Neural crest cell (in vitro differentiated cells): ENCODE measurements at places on chromosomes 5 and 9. TPM values are rescaled to one million over a fixed set of nuclear protein-coding genes. Genes with fewer than 3 reads are reported as not detected.

PCDHB11 gene
- total RNA-seq = 2.7 and 3.6 TPM in 2 replicates

GRCh38 chr9:122364117-122364782 is 6.6 kb upstream of the PTGS1 start:
- H3K27me3 ChIP-seq = peaks cover 7% of the 10 kb centered on the region
- H3K4me1 ChIP-seq = no peaks in the 10 kb centered on the region
- no peak overlapping the region for H3K4me3 ChIP-seq
- no peak for DNase-seq

CDKN2B-AS1 gene
- 0.21 TPM in 1 of 2 replicates, not detected in the other for total RNA-seq

DNA sequence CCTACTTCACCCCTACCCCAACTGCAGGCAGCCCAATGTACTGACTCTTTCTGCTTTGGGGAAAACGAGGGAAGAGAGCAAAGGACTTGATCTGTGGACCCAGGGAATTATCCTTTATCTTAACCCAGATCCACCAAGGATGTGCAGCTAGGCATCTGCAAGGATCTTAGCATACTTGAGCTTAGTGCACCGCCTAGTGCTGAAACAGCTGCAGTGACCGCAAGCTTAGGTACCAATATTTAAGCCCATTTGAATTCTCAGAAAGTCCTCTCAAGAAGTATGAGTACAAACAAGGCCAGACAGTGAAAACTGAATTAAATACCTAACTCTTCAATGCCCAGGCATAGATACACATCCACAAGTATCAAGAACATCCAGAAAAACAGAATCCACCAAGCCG is 576.7 kb upstream of the ADAMTS16 start:
- peaks cover 8% of the 10 kb centered on the region for H3K36me3 ChIP-seq
- H3K27ac ChIP-seq = no peak overlapping the region
- no peaks in the 10 kb centered on the region for H3K27me3 ChIP-seq
- H3K4me1 ChIP-seq = no peaks in the 10 kb centered on the region

DMGDH gene
- not detected in 2 replicates for total RNA-seq

- H3K4me1 ChIP-seq = no peaks in the 10 kb centered on the region
- no peaks in the 10 kb centered on the region for H3K36me3 ChIP-seq
- H3K27ac ChIP-seq = no peak overlapping the region
- DNase-seq = no peak
Measured at GRCh38 chr5:75678155-75678554, 39.1 kb downstream of the POC5 start.

DNA sequence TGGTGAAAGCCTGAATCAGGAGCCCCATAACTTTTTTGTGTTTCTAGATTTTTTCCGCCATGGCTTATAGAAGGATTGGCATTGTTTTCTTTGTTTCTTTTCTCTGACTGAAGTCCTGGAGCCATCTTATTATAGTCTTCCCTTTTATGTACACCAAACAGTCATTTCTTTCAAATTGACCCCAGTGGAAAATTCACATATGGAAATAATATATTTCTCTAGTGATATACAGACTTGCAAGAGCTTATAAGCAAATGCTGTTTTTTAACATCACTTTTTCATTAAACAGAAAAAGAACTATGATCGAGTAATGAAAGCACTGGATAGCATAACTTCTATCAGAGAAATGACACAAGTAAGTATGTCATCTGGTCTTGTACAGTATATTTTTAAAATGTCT is 155.6 kb downstream of the PARP8 start:
- peaks cover 16% of the 10 kb centered on the region for H3K36me3 ChIP-seq
- no peaks in the 10 kb centered on the region for H3K27me3 ChIP-seq
- DNase-seq = no peak
- no peak overlapping the region for H3K27ac ChIP-seq
- H3K4me3 ChIP-seq = no peak overlapping the region

GRCh38 chr5:79806741-79807140 is 117.1 kb downstream of the CMYA5 start:
- peaks cover 15% of the 10 kb centered on the region for H3K4me1 ChIP-seq
- H3K36me3 ChIP-seq = no peaks in the 10 kb centered on the region
- DNase-seq = peak; percentile 6
- no peaks in the 10 kb centered on the region for H3K27me3 ChIP-seq
- peak overlapping the region; percentile 91 for H3K27ac ChIP-seq
- no peak overlapping the region for H3K4me3 ChIP-seq

PCDHA1 gene
- total RNA-seq = 0.07 TPM in 1 of 2 replicates, not detected in the other

SGCD gene
- total RNA-seq = 0.25 and 0.33 TPM in 2 replicates

DBH gene
- total RNA-seq = 0.59 and 0.75 TPM in 2 replicates

C5orf52 gene
- not detected in 2 replicates for total RNA-seq

GRCh38 chr9:92952906-92953610 is 5.7 kb downstream of the FGD3 start:
- DNase-seq = no peak
- peaks cover 21% of the 10 kb centered on the region for H3K4me1 ChIP-seq
- H3K27me3 ChIP-seq = no peaks in the 10 kb centered on the region
- peak overlapping the region; percentile 71 for H3K27ac ChIP-seq

DNA sequence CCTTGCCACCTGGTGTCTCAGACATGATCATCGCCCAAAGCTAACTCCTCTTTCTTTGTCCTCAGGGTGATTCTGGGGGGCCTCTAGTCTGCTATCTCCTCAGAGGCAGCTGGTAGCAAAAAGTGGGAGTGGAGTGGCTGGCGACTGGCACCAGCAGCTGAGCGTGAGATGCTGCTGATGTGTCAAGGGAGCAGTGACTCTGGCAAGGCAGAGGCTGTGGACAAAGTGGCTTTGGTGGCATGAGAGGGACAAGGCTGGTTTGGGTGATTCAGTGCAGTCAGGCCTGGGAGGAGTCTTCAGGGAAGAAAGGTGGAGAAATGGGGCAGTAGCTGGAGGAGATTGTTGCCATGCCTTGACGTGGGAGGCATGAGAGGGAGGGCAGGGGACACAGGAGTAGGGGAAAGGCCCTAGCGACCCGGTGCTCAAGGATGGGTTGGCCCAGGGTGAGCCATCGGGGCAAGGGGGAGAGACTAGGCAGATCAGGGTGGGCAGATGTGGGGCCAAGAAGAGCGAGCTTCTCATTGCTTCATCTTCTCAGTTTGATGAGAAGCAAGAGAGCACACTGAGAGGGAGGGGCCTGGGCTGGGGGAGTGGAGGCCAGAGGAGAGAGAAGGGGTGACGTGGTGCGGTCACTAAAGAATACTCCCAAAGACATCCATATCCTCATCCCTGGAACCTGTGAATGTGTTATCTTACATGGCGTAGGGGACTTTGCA is 64.2 kb upstream of the SPTLC1 start:
- no peaks in the 10 kb centered on the region for H3K4me1 ChIP-seq
- H3K4me3 ChIP-seq = no peak overlapping the region
- H3K27ac ChIP-seq = peak overlapping the region; percentile 53
- H3K27me3 ChIP-seq = peaks cover 5% of the 10 kb centered on the region

AKNA gene
- total RNA-seq = 13.4 and 16.6 TPM in 2 replicates

IL5 gene
- total RNA-seq = not detected in 2 replicates

CDC20B gene
- not detected in 2 replicates for total RNA-seq

DNA sequence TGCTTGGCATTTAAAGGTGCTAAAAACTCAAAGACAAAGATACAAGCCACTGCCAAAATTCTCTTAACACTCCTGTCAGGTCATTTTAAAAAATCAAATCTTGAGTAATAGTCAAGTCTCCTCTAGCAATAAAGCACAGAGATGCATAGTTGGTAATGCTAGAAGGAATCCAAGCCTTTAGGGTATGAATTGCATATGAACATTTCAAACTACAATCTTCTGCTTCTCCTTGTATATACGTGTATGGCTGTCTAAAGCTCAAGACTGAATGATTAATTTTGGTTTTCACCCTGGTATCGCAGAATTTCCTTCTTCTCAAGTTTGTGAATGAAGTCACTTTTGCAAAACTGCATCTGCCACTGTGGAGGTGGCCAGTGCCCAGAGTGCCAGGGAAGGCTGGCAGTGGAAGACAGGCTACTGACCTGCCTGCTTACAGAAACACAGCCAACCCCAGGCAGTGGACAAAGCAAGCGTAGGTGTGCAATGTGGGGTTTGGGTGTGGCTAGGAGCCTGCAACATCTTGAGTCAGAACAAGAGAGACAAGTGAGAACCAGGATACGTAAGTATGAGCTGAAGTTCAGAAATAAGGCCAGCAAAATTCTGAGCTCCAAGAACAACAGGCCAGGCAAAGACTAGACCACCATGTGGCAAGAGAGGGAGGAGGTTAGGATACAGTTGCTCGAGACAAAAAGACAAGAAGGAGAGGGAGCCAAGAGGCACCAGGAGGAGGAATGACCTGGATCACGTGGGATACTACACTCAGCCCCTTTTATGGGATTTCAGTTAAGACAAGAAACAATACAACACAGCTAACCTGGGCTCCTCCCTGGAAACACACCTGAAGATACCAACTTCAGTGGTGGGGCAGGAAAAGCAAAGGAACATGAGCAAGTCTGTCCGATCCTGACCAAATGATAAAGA is 22.6 kb downstream of the MYO10 start:
- peak overlapping the region; percentile 77 for H3K27ac ChIP-seq
- peaks cover 13% of the 10 kb centered on the region for H3K36me3 ChIP-seq
- no peak overlapping the region for H3K4me3 ChIP-seq
- no peak for DNase-seq
- H3K4me1 ChIP-seq = peaks cover 41% of the 10 kb centered on the region

SPINK7 gene
- total RNA-seq = not detected in 2 replicates

GRCh38 chr9:92945796-92946195 is 1.5 kb upstream of the FGD3 start:
- H3K36me3 ChIP-seq = no peaks in the 10 kb centered on the region
- peaks cover 28% of the 10 kb centered on the region for H3K4me1 ChIP-seq
- no peak for DNase-seq
- no peaks in the 10 kb centered on the region for H3K27me3 ChIP-seq
- no peak overlapping the region for H3K27ac ChIP-seq

GRCh38 chr9:70170151-70170790 is 88.5 kb upstream of the SMC5 start:
- H3K27ac ChIP-seq = no peak overlapping the region
- no peak for DNase-seq
- H3K36me3 ChIP-seq = no peaks in the 10 kb centered on the region
- H3K27me3 ChIP-seq = no peaks in the 10 kb centered on the region

SPINK6 gene
- not detected in 2 replicates for total RNA-seq

KIF24 gene
- 12.3 and 13.8 TPM in 2 replicates for total RNA-seq

TAF11L10 gene
- total RNA-seq = not detected in 2 replicates

GRCh38 chr9:93483497-93483896 is 30.1 kb upstream of the FAM120AOS start:
- H3K4me3 ChIP-seq = no peak overlapping the region
- peaks cover 29% of the 10 kb centered on the region for H3K4me1 ChIP-seq
- peaks cover 23% of the 10 kb centered on the region for H3K36me3 ChIP-seq

DNA sequence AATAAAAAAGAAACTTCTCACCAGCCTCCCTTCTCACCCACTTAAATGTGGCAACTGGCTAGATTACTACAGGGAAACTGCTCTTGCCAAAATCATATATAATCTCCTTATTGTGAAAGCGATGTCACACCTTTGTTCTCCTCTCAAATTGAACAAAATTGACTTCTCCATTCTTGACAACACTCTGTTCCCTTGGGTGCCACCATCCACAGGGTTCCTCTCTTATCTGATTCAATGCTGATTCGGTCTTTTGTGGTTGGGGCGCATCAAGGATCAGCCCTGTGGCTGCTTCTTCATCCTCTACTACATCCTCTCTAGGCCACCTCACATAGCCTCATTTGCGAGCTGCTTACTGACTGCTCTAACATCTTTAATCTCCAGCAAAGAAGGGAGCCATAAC is 86.1 kb downstream of the EDIL3 start:
- no peaks in the 10 kb centered on the region for H3K4me1 ChIP-seq
- H3K27ac ChIP-seq = no peak overlapping the region
- H3K27me3 ChIP-seq = no peaks in the 10 kb centered on the region
- peaks cover 2% of the 10 kb centered on the region for H3K36me3 ChIP-seq
- H3K4me3 ChIP-seq = no peak overlapping the region
